ENCODE measurements at places on chromosomes 12 and 14.
A peak's percentile ranks its signal among the peaks of the same experiment; 100 is the strongest.

GRCh38 chr14:87628129-87628528 is 364.9 kb downstream of the GALC start:
- peak; percentile 39 for DNase-seq

DNA sequence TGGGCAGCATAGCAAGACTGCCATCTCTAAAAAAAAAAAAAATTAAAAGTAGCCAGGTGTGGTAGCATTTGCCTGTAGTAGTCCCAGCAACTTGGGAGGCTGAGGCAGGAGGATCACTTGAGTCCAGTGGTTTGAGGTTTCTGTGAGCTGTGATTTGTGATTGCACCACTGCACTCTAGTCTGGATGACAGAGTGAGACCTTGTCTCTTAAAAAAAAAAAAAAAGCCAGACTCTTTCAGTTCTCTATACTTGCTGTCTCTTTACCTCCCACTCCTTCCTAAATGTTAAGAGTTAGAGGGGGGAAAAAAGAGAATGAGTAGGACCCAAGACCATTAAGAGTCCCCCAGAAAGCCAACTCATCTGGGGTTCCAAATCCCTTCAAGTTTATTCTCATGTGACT is 17.8 kb downstream of the EIF2S1 start:
- DNase-seq, result peak; percentile 1

DNA sequence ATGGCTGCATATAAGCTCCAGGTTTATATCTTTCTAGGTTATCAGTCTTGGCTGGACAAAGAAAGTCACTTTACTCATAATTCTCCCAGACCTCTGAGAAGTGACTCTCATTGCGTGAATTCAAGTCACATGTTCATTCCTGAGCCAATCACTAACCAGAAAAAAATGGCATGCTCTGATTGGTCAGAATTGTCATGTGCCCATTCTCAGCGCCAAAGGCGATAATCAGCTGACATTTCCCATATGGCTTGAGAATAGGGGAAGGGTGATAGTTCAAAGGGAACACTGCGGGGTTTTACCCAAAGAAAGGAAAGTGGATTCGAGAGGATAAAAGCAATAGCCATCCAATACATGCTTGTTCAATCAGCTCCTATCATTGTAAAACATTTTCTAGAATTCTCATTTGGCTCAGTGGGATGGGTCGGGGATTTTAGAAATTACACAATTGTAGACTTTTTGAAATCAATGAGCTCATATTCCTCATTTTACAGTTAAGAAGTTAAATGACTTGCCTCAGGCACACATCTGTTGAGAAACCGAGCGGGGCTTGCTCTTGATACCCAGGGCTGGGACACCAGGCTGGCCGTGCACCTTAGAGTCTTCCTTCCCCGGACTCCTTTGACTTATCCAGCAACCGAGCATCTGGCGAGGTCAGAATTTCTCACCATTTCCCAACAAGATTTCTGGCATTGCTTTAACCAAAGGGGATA is 454.0 kb upstream of the TBX3 start:
- no peak for DNase-seq

- DNase-seq, result no peak
These were observed 89.1 kb upstream of the NUDT4 start for GRCh38 chr12:93288626-93289025.

DNA sequence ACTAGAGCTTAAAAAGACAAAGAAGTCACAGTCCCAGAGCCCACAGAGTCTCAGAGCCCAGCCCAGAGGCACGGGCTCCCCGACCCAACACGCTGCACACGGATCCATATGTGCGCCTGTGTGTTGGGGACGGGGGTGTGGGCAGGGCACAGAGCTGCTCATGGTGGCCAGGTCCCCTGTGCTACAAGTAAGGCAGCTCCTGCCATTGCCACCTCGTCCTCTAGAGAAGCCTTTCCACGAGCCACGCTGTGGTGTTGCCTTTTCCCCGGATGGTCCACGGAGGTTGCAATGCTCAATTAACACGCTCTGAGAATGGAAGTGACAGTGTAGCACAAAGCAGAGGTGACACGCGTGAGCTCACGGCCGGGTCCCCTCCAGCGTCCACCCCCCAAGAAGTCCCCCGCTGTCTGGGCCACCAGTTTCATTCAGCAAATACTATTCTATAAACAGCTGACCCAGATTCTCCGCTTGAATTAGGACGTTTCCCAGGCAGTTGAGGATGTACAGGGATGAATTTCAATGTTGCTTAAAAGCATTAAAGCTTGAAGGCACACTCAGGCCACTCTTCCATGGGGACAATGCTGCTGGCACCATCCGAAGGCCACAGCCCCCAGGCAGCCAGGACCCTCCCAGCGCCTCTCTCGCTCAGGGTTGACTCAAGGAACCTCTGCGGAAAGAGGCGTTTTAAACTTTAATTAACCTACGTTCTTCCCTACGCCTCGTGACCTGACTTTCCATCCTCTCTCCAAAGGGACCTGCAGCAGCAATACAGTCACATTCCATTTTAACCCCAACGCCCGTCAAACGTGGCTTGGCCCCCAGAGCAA is 22.7 kb upstream of the EIF5 start:
- no peak for DNase-seq

Data from OCI-M1 (cell line).